ENCODE measurements at places on chromosomes 1 and 21.

- DNase-seq, result no peak
These were observed 25.0 kb upstream of the GBP1 start for GRCh38 chr1:89089962-89090361.

DNA sequence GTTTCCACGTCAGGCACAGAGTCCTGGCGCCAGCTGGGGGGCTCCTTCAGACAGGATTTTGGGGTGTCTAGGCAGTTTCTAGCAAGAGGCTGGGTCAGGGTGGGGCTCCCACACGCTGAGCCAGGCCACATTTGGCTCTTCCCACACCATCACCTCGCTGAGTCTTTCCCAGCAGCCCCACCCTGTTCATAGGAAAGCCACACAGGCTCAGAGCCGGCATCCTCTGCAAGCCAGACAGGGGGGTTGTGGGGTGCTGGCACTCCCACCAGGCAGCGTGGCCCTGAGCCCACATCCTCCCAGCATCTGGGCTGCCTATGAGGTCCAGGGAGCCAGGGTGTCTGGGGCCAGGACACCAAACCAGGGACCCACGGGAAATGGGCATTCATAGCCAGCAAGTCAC, 2.8 kb upstream of the GPR153 start:
- DNase-seq, result no peak

DNA sequence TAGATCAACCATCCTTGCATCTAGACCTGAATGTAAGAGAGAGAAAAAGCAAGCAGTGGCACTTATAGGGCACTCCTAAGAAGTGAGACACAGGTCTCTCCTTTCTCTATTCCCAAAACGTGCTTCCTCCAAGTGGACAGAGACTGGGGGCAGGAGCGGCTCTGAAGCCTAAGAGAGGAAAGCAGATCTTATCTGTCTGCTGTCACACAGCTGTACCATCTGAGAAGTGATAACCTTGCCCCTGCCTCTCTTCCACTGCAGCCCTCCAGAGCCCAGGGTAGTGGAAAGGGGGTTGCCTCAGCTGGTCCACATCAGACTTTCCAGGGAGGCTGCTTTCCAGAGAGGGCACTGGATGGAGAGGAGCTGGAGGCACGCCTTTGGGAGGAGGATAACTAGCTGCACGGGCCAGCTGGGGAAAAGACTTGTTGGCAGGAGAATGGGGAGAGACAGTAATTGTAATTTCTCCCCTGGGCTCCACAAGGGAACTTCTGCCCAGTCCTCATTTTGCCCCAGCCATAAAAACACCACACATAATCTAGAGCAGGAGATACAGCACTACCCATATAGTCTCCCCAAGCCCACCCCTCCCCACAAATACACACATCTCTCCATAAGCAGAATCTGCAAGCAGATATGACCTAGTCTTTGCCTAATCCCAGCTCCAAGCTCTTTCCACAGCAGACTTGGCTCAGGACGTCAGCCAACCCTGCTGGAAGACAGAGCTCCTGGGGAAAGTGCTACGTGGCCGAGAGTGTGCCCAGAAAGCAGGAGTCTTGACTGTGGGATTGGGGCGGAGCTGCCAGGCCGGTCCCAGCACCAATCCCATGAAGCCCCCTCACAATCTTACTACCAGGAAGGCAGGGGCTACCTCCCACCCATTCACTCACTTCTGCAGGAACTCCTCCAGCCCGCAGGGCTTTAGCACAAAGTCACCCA, 31.2 kb downstream of the PIK3C2B start:
- DNase-seq, result no peak

- DNase-seq, result no peak
These were observed 610.6 kb downstream of the KIF26B start for GRCh38 chr1:245765230-245766000.

- peak; percentile 33 for DNase-seq
These were observed 167.3 kb downstream of the FASLG start for GRCh38 chr1:172826096-172826741.

GRCh38 chr1:12147201-12147701, 19.5 kb upstream of the TNFRSF1B start:
- no peak for DNase-seq
